ENCODE measurements at places on chromosomes 16 and 17.

- DNase-seq = peak; percentile 76
Measured at GRCh38 chr16:16861546-16861945, 482.6 kb downstream of the NPIPA7 start.

GRCh38 chr17:79214459-79214858, 139.8 kb downstream of the ENGASE start:
- no peak for DNase-seq

GRCh38 chr16:49148410-49148809, 133.2 kb downstream of the CBLN1 start:
- DNase-seq = no peak

GRCh38 chr17:82272495-82273326, 789 bp downstream of the CSNK1D start:
- DNase-seq = peak; percentile 42

- DNase-seq = peak; percentile 85
Measured at GRCh38 chr17:5122586-5123342, 6.9 kb downstream of the USP6 start.

- peak; percentile 65 for DNase-seq
Measured at GRCh38 chr17:72407336-72407909, 286.6 kb downstream of the SOX9 start.

DNA sequence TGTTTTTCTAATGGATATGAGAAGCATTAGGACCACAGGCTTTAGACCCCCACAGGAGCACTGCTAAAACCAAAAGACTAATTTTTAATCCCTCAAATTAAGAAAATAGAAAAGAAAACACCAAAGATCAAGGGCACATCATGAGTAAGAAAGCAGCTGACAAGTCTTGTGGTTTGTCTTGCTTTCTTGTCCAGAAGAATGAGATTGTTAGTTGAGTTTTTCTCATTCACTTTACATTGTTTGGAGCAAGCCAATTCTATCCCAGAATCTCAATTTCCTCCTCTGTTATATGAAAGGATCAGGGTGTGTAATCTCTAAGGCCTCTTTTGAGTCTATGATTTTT, 899.0 kb downstream of the KCNJ2 start:
- no peak for DNase-seq

GRCh38 chr16:88468275-88469129, 15.4 kb downstream of the ZFPM1 start:
- peak; percentile 76 for DNase-seq

GRCh38 chr16:77785373-77785764, 3.0 kb upstream of the VAT1L start:
- DNase-seq = no peak

GRCh38 chr16:9526791-9527190, 435.3 kb downstream of the HAPSTR1 start:
- no peak for DNase-seq

DNA sequence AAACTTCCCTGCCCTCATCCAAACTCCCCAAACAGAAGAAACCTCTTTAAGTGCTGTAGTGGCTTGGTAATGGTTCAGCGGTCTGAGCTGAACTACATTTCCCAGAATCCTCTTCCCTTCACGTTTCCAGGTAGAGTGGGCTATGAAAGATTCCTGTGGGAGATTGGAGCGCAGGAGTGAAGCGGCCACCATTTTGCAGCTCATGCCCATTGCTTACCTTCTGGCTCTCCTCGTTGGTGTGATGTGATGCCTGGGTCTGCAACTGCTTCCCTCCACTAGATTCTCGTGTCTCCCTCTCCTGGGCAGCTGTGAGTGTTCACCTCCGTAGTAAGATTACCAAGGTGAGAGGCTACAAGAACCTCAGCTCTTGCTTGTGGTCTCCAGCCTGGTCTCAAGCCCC, 82.1 kb downstream of the GPR139 start:
- DNase-seq = no peak

DNA sequence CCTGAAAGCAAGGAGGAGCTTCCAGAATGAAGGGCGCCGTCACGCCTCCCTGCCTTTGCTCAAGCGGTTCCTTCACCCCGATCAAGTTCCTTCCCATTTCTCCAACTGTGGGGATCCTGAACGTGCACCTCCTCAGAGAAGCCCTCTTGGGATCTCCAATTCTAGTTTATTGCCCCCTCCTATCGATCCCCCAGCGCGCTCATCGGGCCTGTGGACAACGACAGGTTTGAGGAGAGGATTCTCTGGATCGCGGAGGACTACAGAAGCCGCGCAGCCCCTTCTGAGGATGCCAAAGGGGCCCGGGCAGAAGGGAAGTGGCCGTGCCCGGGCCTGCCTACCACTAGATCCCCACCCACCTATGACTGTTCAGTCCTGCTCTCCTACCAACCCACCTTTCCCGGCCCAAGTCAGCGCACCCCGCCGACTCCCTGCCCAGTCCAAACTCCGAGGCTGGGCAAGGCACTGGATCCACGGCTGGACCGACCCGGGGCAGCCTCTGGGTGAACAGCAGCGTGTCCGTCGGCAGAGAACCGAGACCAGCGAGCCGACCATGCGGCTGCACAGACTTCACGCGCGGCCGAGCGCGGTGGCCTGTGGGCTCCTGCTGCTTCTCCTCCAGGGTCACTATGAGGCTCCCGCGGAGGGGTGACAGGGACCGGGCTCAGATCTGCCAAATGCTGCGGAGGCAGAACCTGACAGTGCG, 12.8 kb upstream of the CES3 start:
- peak; percentile 70 for DNase-seq

- no peak for DNase-seq
Measured at GRCh38 chr17:47621293-47622179, 28.2 kb upstream of the KPNB1 start.

DNA sequence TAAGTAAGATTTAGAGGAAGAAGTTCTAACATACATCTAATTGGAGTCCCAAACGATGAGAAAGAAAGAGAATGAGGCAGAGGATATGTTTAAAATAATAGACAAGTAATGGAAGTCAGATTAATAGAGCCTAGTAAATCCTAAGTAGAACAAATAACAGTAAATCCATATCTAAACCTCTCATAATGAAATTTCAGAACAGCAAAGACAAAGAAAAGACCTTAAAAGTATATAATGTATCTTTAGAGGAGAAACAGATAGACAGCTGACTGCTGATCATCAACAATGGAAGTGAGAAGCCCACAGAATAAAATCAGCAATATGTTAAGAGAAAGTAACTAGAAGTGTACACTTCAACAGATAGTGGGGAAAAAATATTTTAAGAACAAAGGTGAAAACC, 536.2 kb upstream of the ZFHX3 start:
- DNase-seq = no peak

DNA sequence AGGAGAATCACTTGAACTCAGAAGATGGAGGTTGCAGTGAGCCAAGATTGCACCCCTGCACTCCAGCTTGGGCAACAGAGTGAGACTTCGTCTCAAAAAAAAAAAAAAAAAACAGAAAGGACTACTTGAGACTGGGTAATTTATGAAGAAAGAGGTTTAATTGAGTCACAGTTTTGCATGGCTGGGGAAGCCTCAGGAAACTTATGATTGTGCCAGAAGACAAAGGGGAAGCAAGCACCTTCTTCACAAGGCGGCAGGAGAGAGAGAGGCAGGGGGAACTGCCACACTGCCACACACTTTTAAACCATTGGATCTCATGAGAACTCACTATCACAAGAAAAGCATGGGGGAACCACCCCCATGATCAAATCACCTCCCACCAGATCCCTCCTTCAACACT, 9.0 kb upstream of the MILR1 start:
- no peak for DNase-seq

- DNase-seq = no peak
Measured at GRCh38 chr16:79991969-79992368, 391.4 kb upstream of the MAF start.

DNA sequence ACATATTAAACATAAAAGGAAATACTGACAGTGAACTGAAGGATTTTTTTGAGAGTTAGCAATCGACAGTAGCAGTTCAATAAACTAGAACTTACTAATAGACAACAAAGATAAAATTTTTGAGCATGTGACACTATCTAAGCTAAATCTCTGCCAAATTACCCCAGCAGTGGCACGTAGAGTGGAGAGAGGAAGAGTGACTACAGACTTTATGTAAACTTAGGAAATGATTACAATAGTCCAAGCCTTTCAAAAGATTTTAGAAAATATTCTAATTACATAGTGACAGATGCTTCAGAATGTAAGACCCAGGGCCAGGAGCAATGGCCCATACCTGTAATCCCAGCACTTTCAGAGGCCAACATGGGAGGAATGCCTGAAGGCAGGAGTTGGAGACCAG, 52.4 kb downstream of the CFDP1 start:
- DNase-seq = no peak

DNA sequence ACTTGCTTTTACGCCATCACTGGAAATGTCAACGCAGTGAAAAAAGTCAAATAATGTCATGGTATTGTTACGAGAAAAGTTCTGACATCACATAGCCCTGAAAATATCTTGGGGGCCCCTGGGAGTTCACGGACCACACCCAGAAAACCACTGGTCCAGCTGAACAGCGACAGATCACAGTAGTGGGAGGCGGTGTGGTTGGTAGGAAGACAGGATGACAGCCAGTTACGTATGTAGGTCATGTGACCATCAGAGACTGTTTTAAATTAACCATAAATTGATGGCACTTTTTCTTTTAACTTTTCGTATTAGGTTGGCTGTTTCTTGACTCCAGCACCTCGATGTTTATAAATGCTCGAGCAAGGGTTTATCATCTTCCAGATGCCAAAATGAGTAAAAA, 11.9 kb downstream of the ERCC4 start:
- DNase-seq = no peak

GRCh38 chr16:2777903-2778629, 986 bp upstream of the ELOB start:
- DNase-seq = no peak

DNA sequence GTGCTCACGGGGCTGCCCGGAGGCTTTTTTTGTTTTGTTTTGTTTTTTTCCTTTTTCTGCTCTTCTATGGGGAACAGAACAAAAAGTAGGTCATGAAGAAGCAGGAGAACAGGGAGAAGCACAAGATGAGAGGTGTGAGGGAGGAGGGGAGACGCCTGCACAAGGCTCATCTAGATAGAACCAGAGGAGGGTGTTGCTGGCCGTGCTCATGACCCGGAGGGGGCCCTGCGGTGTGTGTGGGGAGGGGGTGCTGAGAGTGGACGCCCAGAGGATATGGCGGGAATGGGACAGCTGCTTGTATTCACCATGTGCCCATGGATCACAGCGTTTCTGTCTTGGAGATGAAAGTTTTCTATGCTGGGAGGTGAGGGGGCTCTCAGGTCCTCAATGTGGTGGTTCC, 183.7 kb downstream of the FOXL1 start:
- peak; percentile 52 for DNase-seq
